CD4-positive, alpha-beta T cell treated with Interleukin-1 beta for 1 hour (primary cell): ENCODE measurements at places on chromosomes 5 and 9.
A peak's percentile ranks its signal among the peaks of the same experiment; 100 is the strongest.

DNA sequence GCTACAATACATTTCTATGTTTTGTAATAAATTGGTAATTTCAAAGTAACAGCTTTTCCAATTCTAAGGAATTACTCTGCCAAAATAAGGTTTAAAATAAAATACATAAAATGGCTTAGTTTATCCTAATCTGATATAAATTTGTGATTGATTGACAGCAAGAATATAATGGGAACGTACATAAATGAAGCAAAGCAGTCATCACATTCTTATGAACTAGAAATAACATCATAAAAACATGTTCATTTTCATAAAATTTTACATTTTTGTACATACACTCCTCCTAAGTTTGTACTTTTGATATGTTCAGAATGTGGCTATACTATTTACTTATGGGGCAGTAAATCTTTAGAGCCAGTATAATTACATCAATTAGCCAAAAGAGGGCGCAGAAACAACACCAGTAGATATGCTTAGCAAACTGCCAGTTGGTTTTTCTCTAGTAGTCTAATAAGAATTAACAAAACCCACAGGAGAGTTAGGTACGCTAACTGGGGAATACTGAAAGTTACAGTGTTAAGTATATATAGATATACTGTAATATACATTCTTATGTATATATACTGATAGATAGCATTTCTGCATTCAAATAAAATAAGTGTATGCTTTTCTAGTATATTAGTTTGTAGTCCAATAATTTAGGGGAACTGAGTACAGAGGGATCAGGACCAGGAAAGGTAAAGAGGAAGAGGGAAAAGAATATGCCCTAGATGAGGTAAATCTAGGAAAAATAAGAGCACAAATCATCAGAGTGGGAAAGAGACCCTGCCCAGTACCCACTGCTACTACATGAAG, 76.8 kb downstream of the ZDHHC21 start:
- no peak for DNase-seq

GRCh38 chr5:174688441-174689354, 35.7 kb upstream of the MSX2 start:
- DNase-seq, result no peak

GRCh38 chr5:11946317-11946716, 42.1 kb upstream of the CTNND2 start:
- DNase-seq, result no peak

- DNase-seq, result peak; percentile 60
Measured at GRCh38 chr9:93061791-93062763, 3.6 kb downstream of the SUSD3 start.

DNA sequence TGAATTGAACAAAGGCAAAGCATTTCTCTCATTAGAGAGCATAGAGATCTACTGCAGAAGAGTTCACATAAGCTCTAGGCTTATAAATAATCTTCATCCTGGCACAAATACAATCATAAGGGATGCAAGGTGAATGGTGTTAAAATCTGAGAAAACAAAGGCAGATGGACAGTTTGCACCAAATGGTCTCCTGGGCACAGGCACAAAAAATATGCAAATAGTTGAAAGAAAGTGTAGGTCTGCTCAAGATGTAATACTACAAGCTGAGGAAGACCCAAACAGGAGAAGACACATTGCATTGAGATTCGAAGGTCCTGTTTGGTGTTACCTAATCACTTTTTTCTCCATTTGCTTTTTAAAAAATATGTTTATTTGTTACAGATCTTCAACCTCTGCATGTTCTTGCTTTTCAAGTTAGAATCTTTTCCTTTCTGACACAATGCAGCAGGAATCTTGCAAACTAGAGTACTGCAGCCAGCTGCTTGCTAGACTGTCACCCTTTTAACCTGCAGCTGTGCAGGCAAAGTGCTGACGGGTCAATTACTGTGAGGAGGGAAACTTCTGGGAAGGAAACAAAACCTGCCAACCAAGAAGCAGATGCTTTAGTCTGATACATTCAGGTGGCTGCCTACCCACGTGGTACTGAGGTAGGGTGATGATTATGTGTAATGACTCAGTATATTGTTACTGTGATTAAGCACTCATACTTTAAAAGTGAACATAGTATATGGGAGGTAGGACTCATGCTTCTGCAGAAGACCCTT, 1048.6 kb upstream of the SEMA6A start:
- no peak for DNase-seq

- DNase-seq, result no peak
Measured at GRCh38 chr5:149154650-149155049, 13.4 kb downstream of the ABLIM3 start.

DNA sequence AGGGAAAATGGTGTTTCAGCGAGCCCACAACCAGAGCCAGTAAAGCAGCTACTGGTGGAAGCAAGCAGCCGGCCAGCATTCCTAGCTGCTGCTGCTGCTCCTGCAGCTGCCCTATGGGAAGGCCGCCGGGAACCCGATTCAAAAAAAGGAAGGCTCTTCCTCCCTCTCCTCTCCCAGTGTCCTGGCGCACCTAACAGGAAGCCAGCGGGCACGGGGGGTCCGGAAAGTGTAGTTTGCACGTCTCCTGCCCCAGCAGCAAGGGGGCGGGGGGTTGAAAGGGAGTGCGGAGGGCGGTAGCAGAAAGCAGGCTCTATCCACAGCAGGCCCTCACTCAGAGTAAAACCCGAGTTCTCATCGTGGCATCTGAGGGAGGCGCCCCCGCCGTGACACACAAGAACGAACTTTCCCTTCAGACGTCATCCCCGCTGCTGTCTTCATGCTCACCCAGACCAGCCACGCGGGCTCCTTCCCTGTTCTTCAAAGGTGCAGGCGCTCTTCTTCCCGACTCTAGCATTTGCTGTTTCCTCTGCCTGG, 16.5 kb downstream of the GRXCR2 start:
- DNase-seq, result no peak

DNA sequence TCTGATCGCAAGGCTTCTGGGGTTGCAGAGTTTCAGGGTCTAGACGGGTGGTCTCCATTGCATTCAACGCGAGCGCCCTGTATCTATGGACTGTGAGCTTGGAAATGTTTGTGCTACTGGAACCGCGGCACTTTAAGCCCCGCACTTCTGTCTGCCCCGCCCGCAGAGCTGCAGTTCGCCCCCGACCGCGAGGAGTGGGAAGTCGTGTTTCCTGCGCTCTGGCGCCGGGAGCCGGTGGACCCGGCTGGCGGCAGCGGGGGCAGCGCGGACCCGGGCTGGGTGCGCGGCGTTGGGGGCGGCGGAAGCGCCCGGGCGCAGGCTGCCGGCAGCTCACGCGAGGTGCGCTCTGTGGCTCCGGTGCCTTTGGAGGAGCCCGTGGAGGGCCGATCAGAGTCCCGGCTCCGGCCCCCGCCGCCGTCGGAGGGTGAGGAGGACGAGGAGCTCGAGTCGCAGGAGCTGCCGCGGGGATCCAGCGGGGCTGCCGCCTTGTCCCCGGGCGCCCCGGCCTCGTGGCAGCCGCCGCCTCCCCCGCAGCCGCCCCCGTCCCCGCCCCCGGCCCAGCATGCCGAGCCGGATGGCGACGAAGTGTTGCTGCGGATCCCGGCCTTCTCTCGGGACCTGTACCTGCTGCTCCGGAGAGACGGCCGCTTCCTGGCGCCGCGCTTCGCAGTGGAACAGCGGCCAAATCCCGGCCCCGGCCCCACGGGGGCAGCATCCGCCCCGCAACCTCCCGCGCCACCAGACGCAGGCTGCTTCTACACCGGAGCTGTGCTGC, 1.0 kb downstream of the ADAMTS19 start:
- DNase-seq, result no peak

- no peak for DNase-seq
Measured at GRCh38 chr5:54220230-54221040, 89.9 kb downstream of the ARL15 start.

DNA sequence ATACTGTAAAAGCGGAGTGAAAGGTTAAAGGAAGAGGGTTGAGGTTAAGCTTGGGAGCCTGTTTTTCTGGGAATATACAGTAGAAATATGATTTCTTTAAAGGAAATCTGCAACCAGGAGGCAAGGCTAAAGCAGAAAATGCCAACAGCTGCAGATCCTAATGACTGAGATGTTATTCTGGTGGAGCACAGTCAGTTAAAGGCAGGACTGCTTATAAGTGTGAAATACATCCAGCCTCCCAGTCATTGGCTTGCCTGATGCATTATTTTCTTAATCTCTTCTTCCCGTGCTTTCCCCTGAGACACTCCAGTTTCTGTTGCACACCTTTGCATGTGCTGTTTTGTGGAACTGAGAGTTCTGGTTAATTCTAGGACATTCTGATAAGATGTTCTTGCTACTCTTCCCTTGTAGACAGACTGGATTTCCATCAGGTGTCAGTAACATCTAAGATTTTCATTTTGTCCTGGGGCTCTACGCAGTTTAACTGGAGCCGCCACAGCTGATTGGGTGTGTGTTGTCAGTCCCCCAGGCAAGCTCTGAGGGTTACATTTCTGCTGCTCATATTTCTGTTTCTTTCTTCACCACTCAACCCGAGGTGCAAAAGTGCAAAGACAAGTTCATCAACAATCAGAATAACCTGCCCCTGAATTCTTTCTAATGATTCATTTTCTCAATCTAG, 44.4 kb downstream of the CAST start:
- DNase-seq, result no peak

- DNase-seq, result no peak
Measured at GRCh38 chr9:70049672-70050271, 6.1 kb downstream of the MAMDC2 start.

GRCh38 chr9:137128862-137129455, 10.0 kb upstream of the GRIN1 start:
- DNase-seq, result no peak

- no peak for DNase-seq
Measured at GRCh38 chr9:16029796-16030363, 477.0 kb downstream of the CCDC171 start.

- DNase-seq, result no peak
Measured at GRCh38 chr9:133008824-133009223, 22.0 kb upstream of the GTF3C5 start.

DNA sequence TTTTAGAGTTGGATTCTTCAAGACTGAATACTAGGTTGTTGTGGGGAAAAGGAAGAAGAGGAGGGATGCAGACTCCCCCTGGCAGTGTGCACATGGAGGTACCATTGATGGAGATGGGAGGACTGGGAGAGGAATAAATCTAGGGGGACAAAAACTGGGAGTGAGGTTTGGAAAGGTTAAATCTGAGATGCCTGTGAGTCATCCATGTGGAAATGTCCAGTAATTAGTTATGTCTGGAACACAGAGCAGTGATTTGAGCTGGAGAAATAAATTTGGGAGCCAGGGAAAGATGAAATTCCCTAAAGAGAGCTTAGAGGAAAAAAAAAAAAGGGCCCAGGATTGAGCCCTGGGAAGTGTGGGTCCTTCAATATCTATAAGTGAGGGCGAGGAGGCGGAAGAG, 8.0 kb upstream of the CCIN start:
- no peak for DNase-seq
